ENCODE measurements at places on chromosomes 7 and 10. TPM values are rescaled to one million over a fixed set of nuclear protein-coding genes. Genes with fewer than 3 reads are reported as not detected.
A peak's percentile ranks its signal among the peaks of the same experiment; 100 is the strongest.

TMEM213 gene
- total RNA-seq: 9.6 TPM

DNA sequence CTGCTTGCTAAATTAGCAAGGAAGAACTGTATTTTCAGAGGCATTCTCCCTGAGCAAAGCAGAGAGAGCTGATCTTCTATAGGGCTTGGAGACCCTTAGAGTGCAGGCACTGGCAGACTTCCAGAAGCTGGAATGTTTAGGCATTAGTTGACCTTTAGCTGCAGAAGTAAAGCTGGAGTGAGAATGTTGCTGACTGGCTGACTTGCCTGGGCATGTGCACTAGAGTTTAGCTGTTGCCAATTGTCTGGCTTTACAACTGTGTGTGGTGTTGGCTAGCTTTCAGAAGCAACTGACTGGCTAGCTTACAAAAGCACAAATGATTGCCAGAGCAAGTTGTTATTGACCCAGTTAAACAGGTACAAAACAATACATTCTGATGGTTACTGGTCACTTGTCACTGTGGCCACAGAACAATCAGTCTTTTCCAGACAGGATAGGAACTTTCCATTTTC lies 25.1 kb downstream of the FAM13C start:
- H3K36me3 ChIP-seq: no peaks in the 10 kb centered on the region
- H3K4me1 ChIP-seq: peaks cover 7% of the 10 kb centered on the region

GRCh38 chr10:130802301-130802700 lies 509.2 kb downstream of the TCERG1L start:
- H3K4me1 ChIP-seq: no peaks in the 10 kb centered on the region
- H3K27me3 ChIP-seq: no peaks in the 10 kb centered on the region
- no peak overlapping the region for H3K4me3 ChIP-seq
- no peaks in the 10 kb centered on the region for H3K36me3 ChIP-seq
- no peak overlapping the region for H3K27ac ChIP-seq

- H3K27ac ChIP-seq: no peak overlapping the region
- peak; percentile 60 for DNase-seq
- H3K27me3 ChIP-seq: peaks cover 28% of the 10 kb centered on the region
- no peaks in the 10 kb centered on the region for H3K36me3 ChIP-seq
- no peak overlapping the region for H3K4me3 ChIP-seq
Observed at GRCh38 chr7:159027789-159028507, 116.7 kb downstream of the VIPR2 start.

GRCh38 chr7:126163647-126164046 lies 1089.1 kb downstream of the GRM8 start:
- H3K4me3 ChIP-seq: no peak overlapping the region
- no peak for DNase-seq
- no peaks in the 10 kb centered on the region for H3K27me3 ChIP-seq
- H3K27ac ChIP-seq: no peak overlapping the region

MSRB2 gene
- 27.1 TPM for total RNA-seq

GRCh38 chr10:76287856-76288255 lies 856.4 kb downstream of the LRMDA start:
- H3K4me3 ChIP-seq: no peak overlapping the region
- no peak overlapping the region for H3K27ac ChIP-seq
- H3K27me3 ChIP-seq: no peaks in the 10 kb centered on the region

DMBT1 gene
- 78.6 TPM for total RNA-seq

GRCh38 chr7:104023100-104023499 lies 33.6 kb upstream of the RELN start:
- H3K4me3 ChIP-seq: no peak overlapping the region
- no peak overlapping the region for H3K27ac ChIP-seq
- no peak for DNase-seq
- H3K4me1 ChIP-seq: no peaks in the 10 kb centered on the region

- H3K4me3 ChIP-seq: peak overlapping the region; percentile 92
- H3K27me3 ChIP-seq: no peaks in the 10 kb centered on the region
- peak overlapping the region; percentile 87 for H3K27ac ChIP-seq
Observed at GRCh38 chr10:101000127-101000914, 713 bp downstream of the LZTS2 start.

TIMM23B gene
- total RNA-seq: 15.3 TPM

- no peaks in the 10 kb centered on the region for H3K36me3 ChIP-seq
- no peak for DNase-seq
- H3K4me3 ChIP-seq: no peak overlapping the region
- H3K27me3 ChIP-seq: no peaks in the 10 kb centered on the region
- no peak overlapping the region for H3K27ac ChIP-seq
- H3K4me1 ChIP-seq: no peaks in the 10 kb centered on the region
Observed at GRCh38 chr10:122282909-122283308, 11.8 kb downstream of the BTBD16 start.

KNDC1 gene
- 14.3 TPM for total RNA-seq

DNA sequence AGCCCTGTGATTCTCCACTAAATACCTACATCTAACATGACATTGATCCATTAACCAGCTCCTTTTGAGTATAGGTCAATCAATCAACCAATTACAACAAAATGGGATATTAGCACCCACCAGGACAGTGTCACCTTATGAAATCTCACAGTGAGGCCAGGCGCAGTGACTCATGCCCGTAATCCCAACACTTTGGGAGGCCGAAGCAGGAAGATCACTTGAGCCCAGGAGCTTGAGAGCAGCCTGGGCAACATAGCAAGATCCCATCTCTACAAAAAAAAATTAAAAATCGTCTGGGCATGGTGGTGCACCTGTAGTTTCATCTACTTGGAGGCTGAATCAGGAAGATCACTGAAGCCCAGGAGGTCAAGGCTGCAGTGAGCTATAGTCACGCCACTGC lies 28.5 kb downstream of the SRRM3 start:
- no peaks in the 10 kb centered on the region for H3K36me3 ChIP-seq
- peaks cover 74% of the 10 kb centered on the region for H3K27me3 ChIP-seq
- no peak overlapping the region for H3K4me3 ChIP-seq
- H3K4me1 ChIP-seq: peaks cover 3% of the 10 kb centered on the region
- DNase-seq: no peak

GRCh38 chr10:102869258-102870198 lies at the start of gene AS3MT:
TSS of gene AS3MT (plus strand) at chr10:102869470. CDS start at chr10:102869593, 123 bp downstream.
- peak; percentile 73 for DNase-seq
- H3K27ac ChIP-seq: no peak within 1 kb of the TSS
- no peaks in the 10 kb centered on the region for H3K4me1 ChIP-seq
- H3K27me3 ChIP-seq: no peaks in the 10 kb centered on the region
- no peaks in the 10 kb centered on the region for H3K36me3 ChIP-seq

GRCh38 chr7:65953001-65953720 lies 28.9 kb downstream of the GUSB start:
- no peaks in the 10 kb centered on the region for H3K4me1 ChIP-seq
- DNase-seq: no peak
- H3K4me3 ChIP-seq: no peak overlapping the region
- H3K27ac ChIP-seq: no peak overlapping the region
- peaks cover 34% of the 10 kb centered on the region for H3K36me3 ChIP-seq

- H3K4me3 ChIP-seq: no peak overlapping the region
- no peak overlapping the region for H3K27ac ChIP-seq
- no peaks in the 10 kb centered on the region for H3K36me3 ChIP-seq
- H3K27me3 ChIP-seq: no peaks in the 10 kb centered on the region
Observed at GRCh38 chr7:72413886-72414285, 1.7 kb upstream of the CALN1 start.

GRCh38 chr7:28998105-28998504 lies 40.0 kb upstream of the TRIL start:
- no peaks in the 10 kb centered on the region for H3K27me3 ChIP-seq
- no peak overlapping the region for H3K4me3 ChIP-seq
- DNase-seq: no peak
- H3K27ac ChIP-seq: no peak overlapping the region
- no peaks in the 10 kb centered on the region for H3K36me3 ChIP-seq
- H3K4me1 ChIP-seq: no peaks in the 10 kb centered on the region

DNA sequence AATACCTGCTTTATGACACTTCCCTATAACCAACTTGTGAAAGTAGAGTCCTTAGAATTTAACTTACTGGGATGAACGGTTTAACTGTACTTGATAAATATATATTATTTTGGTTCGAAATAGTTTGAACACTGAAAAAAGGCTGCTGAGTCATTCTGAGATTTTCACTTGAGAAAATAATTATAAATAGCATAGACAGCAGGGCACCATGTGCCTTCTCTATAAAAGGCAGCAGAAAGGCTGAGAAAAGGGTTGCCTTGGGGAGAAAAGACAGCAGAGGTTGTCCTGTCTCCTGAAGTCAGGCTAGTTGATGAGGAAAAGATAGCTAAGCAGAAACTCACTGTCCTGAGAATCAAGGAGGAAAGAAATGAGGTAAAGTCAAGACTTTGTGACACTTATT lies 92.4 kb downstream of the CTTNBP2 start:
- DNase-seq: no peak
- H3K4me1 ChIP-seq: no peaks in the 10 kb centered on the region
- no peak overlapping the region for H3K27ac ChIP-seq
- H3K4me3 ChIP-seq: no peak overlapping the region
- no peaks in the 10 kb centered on the region for H3K36me3 ChIP-seq

- H3K27ac ChIP-seq: peak overlapping the region; percentile 37
- no peak for DNase-seq
- peak overlapping the region; percentile 44 for H3K4me3 ChIP-seq
- no peaks in the 10 kb centered on the region for H3K27me3 ChIP-seq
- peaks cover 15% of the 10 kb centered on the region for H3K36me3 ChIP-seq
- peaks cover 5% of the 10 kb centered on the region for H3K4me1 ChIP-seq
Observed at GRCh38 chr7:101231644-101232043, 6.0 kb downstream of the CLDN15 start.

UCMA gene
- total RNA-seq: not detected

DNA sequence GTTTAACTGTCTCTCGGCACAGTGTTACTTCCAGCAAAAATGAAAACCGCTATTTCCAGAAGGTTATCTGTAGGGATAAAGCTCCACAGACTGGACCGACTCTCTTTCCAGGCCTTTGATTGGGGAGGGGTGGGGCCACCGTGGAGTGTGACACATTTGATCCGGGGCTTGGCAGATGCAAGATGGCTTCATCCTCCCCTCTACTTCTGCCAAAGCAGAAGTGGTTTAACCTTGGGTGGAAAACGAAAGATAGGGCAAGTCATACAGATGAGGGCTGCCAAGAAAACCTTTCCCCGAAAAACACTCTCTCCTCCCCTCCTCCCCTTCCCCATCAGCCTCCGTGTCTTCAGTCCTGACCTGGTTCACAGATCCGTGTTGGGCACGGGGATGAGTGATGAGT lies 139.7 kb upstream of the SH2B2 start:
- H3K4me3 ChIP-seq: no peak overlapping the region
- no peaks in the 10 kb centered on the region for H3K4me1 ChIP-seq
- no peak for DNase-seq
- no peak overlapping the region for H3K27ac ChIP-seq
- H3K36me3 ChIP-seq: no peaks in the 10 kb centered on the region
- no peaks in the 10 kb centered on the region for H3K27me3 ChIP-seq

POLR2J2 gene
- total RNA-seq: 14.1 TPM

- no peaks in the 10 kb centered on the region for H3K27me3 ChIP-seq
- H3K36me3 ChIP-seq: no peaks in the 10 kb centered on the region
- no peaks in the 10 kb centered on the region for H3K4me1 ChIP-seq
- no peak overlapping the region for H3K27ac ChIP-seq
- no peak for DNase-seq
Observed at GRCh38 chr7:13827716-13828115, 161.8 kb downstream of the ETV1 start.

- H3K27me3 ChIP-seq: no peaks in the 10 kb centered on the region
- H3K4me1 ChIP-seq: peaks cover 6% of the 10 kb centered on the region
Observed at GRCh38 chr10:43202657-43203447, 64.0 kb downstream of the RASGEF1A start.

DNA sequence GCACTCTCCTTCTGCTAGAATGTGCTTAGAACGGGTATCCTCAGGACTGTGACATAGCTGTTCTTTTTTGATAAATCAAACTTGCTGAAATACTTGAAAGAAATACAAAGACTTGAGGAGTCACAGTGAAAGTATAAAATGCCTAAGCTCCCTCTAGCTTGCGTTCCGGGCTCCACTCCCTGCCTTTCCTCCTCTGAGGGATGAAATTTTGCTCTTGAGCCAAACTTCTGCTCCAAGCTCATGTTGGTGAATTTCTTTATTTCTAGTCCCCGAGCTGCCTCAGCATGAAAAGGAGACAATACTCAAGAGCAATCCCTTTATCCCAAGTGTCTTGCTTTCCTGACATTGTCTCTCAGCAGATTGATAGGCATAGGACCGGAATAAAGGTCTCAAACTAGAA lies 499.6 kb upstream of the ADARB2 start:
- no peaks in the 10 kb centered on the region for H3K27me3 ChIP-seq
- no peaks in the 10 kb centered on the region for H3K4me1 ChIP-seq
- H3K27ac ChIP-seq: no peak overlapping the region
- H3K36me3 ChIP-seq: no peaks in the 10 kb centered on the region
- no peak for DNase-seq

- no peak overlapping the region for H3K4me3 ChIP-seq
- no peaks in the 10 kb centered on the region for H3K36me3 ChIP-seq
- DNase-seq: no peak
- H3K4me1 ChIP-seq: peaks cover 19% of the 10 kb centered on the region
Observed at GRCh38 chr7:151011097-151011409, 13.2 kb downstream of the ATG9B start.

GRCh38 chr7:134856691-134857090 lies 77.3 kb downstream of the CALD1 start:
- no peak for DNase-seq
- H3K4me3 ChIP-seq: no peak overlapping the region
- H3K27ac ChIP-seq: no peak overlapping the region
- H3K36me3 ChIP-seq: no peaks in the 10 kb centered on the region

GRCh38 chr10:34370126-34370525 lies 445.0 kb downstream of the PARD3 start:
- H3K27ac ChIP-seq: no peak overlapping the region
- peaks cover 6% of the 10 kb centered on the region for H3K36me3 ChIP-seq
- DNase-seq: no peak

MEOX2 gene
- total RNA-seq: 21.9 TPM

DNA sequence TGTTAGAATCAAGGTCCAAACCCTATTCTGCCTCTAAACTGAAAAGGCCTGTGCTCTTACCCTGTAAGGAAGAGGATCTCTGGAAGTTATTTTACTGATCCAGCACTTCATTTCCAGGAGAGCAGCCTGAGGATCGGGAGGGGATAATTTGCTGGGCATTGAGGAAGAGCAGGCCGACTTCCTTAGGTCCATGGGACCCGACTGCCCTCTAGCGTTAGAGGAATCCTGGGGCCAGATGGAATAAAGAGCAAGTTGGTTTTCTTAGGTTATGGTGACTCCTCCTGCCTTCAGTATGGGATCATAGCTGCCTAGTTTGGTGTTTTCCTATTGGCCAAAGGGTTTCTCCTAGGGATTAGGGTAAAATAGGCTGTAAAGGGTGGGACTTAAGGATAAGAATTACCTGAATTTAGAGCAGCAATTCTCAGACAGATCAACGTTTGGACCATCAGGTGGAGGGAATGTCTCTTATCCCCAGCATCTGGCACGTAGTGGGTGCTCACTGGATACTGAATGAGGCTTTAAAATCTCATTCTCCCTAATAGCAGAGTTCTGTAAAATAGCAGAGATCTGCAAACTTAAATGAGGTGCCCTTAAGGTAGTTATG lies 40.0 kb upstream of the SORBS1 start:
- peaks cover 3% of the 10 kb centered on the region for H3K4me1 ChIP-seq
- H3K27ac ChIP-seq: no peak overlapping the region
- DNase-seq: peak; percentile 69
- H3K27me3 ChIP-seq: no peaks in the 10 kb centered on the region

Measured in upper lobe of right lung (tissue), 1 donor.